ENCODE measurements at places on chromosomes 16 and 17.

DNA sequence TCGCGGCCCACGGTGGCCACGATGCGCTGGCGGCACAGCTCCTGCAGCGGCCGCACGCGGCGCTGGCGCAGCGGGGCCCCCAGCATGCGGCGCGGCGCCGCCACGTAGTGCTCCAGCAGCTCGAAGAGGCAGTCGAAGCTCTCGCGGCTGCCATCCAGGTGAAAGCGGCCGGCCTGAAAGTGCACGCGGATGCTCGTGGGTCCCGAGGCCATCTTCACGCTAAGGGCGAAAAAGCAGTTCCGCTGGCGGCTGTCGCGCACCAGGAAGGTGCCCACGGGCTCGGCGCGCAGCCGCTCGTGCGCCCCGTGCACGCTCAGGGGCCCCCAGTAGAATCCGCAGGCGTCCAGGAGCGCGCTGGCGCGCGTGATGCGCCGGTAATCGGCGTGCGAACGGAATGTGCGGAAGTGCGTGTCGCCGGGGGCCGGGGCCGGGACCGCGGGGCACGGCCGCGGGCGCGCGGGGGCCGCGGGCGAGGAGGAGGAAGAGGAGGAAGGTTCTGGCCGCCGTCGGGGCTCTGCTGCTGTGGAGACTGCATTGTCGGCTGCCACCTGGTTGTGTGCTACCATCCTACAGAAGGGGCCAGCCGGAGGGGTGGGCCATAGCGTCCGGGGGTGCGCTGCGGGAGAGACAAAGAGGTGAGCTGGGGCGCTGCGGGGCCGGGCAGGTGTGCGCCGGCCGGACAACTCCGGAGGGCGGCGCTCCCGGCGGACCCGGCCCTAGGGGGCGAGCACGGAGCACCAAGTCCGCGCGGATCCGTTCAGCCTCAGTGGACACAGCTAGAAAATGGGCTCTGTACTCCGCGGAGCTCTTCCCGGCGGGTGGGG, 879 bp downstream of the SOCS1 start:
- peak; percentile 36 for DNase-seq

GRCh38 chr17:38322156-38322779, 21.5 kb downstream of the GPR179 start:
- DNase-seq: peak; percentile 52

GRCh38 chr17:55664287-55664686, 58.4 kb downstream of the TMEM100 start:
- DNase-seq: no peak

- DNase-seq: no peak
These were observed 42.3 kb upstream of the NKD1 start for GRCh38 chr16:50505714-50506542.

- DNase-seq: no peak
These were observed 7.3 kb downstream of the ENDOV start for GRCh38 chr17:80422276-80422675.

DNA sequence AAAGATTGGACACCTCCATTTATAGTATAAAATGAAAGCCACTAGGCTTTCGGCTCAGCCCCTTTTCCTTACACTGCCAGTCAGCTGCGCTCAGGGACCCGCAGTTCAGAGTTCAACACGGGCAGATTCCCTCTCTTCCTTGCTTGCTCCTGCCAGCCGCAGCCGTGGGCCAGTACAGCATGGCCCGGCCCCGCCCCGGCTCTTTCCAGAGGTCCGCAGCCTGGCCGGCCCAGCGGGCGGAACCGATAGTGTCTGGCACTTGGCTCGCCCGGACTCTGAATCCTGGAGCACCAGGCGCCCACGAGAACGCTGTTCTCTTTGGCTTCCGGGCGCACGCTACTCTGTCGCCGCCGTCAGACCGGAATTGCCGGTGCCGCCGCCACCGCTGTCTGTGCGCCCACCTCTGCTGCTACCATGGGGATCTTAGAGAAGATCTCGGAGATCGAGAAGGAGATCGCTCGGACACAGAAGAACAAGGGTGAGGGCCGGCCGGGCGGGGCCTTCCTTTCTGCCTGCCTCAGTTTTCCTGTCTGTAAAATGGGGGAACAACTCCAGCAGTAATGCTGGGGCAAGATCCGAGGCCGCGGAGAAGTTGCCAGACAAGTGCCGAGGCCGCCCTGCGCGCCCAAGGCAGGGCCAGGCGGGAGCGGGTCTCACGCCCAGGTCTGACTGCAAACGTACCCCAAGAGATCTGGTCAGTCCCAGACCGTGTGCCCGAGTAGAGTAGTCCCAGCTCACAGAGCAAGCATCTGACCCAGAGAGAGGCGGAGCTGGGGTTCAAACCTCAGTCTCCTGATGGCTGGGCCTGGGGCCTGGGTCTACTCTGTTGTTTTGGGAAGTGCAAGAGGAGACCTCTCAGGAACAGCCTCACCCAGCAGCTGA, at the start of gene DRG2:
TSS of gene DRG2 (plus strand) at position 339 of the 882 bp plus-strand sequence. CDS start at position 415, 76 bp downstream.
- peak; percentile 89 for DNase-seq

- no peak for DNase-seq
These were observed 142.9 kb upstream of the CACNG3 start for GRCh38 chr16:24113115-24113745.

DNA sequence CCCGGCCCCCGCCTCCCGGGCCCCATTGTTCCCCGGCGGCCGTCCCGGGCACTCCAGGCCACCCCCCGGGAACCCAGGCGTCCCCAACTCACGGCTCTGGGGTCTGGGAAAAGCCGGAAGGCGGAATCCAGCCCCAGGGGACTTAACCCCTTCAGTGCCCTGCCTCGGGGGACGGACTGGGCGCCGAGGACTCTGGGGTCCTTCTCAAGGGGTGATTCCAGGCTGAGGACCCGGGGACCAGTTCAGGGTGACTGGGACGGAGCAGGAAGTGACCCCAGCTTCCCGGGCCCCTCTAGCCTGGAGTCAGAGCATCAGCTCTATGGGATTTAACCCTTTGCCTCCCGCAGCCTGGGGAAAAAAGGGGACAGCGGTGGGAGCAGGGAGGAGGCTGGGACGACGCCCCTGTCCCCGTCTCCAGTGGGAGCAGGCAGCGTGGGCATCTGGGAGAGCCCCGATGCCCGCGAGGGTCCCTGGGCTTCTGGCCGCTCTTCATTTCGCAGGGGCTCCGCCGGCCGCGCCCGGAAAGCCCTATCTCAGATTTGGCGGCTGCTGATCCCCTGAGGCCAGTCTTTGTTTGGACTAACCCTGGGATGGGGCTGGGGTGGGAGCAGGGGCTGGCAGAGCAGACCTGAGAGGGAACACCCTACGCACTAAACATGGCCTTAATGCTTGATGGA, at the start of gene ZNF629:
TSS of gene ZNF629 (minus strand) at position 270 of the 677 bp plus-strand sequence. CDS start 2,723 bp downstream, outside the sequence.
- peak; percentile 62 for DNase-seq

DNA sequence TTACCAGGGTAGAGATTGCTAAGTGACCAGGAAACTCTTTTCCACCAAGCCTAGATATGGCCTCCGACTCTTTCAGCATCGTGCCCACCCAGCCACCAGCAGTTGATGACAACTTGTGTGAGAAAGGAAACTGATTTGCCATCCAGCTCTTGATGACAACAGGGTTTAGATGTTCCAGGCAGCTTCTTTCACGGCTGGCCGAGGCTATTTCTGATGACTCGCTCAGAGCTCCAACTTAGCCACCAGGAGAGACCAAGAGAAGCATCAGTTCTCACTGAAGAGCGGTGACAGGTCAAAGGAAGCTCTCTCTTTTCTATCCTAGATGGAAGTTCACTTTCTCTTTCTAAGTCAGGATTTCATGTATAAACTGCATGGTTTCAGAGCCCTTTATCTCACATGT, 61.2 kb downstream of the MPHOSPH6 start:
- no peak for DNase-seq

- no peak for DNase-seq
These were observed 33.1 kb downstream of the TRPV2 start for GRCh38 chr17:16448490-16448889.

- no peak for DNase-seq
These were observed 196.3 kb downstream of the AXIN2 start for GRCh38 chr17:65365169-65365568.

GRCh38 chr17:80427366-80428282, 12.7 kb downstream of the ENDOV start:
- no peak for DNase-seq

DNA sequence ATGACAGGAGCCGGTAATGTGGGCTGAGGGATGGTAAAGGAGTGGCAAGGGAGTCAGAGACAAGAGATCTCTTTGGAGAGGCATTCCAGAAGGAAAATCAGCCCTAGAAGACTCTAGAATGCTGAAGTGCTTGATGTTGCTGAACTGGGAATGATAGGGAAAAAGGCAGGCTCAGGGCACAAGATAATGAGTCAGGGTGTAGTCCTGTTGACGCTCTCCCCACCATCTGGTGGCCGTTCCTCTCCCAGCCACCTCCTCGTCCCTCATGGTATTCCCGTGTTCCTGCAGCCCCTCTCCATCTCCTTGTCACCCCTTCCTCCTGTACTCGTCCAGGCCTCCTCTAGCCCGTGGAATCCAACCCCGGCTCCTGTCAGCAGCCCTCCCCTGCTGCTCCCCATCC, 11.1 kb upstream of the ALDOA start:
- no peak for DNase-seq

DNA sequence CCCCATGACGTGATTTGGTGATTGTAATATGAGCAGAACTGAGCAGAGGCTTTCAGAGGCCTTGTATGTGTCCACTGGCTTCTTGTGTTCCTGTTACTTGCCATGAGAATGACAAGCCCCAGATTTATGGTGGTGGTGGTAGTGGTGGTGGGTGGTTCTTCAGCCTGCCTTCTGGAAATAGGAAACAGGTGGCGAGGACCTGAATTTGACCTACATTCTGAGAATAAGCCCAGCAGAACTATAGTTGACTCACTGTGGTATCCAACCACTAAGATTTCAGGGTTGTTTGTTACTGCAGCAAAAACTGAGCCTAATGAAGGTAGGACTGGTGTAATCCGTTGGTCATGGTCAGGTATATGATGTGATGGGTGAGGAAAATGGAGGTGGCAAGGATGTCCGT, 93.0 kb downstream of the SHISA9 start:
- DNase-seq: no peak

DNA sequence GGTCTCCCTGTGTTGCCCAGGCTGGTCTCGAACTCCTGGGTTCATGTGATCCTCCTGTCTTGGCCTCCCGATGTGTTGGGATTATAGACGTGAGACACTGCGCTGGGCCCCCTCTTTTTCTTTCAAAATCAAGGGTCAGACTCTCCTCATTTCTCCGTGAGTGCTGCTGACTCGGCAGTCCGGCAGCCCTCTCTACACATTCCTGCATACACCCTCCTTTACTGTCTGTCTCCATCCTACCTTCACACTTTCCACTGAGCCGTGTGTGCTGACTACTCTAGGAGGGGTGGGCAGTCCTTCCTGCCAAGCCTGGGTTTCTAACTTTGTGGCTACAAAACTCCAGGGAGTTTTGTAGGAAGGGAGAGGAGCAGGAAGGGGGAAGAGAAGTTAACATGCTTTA, 195.2 kb downstream of the PARN start:
- no peak for DNase-seq

DNA sequence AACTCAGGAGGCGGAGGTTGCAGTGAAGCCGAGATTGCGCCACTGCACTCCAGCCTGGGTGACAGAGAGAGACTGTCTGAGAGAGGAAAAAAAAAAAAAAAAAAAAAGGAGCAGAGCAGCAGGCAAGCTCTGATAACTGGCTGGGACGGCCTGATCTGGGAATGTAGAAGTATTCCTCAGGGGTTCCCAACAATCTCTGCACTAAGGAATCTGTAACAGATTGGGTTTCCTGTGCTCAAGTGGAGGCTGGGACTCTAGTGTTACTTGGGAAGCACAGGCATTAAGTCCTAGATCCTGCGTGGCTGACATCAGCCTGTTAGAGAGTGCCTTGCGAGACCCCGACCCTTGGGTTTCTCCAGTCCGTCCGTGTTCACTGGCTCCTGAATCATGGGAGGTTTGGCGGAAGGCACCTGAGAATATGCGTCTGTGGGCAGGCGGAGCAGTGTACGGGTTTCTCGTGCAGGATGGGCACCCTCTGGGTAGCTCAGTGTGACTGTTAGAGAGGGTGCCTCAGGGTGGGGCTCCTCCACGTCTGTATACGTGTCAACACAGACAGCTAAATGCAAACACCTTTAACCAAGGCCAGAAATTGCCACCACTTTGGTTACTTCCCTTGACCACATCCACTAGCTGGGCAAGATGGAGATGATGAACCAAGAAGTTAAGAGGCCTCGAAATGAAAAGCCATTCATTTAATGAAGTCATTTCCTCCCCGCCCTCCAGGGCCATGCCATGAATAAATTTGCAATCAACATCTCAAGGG, 174.9 kb upstream of the RPL38 start:
- no peak for DNase-seq

DNA sequence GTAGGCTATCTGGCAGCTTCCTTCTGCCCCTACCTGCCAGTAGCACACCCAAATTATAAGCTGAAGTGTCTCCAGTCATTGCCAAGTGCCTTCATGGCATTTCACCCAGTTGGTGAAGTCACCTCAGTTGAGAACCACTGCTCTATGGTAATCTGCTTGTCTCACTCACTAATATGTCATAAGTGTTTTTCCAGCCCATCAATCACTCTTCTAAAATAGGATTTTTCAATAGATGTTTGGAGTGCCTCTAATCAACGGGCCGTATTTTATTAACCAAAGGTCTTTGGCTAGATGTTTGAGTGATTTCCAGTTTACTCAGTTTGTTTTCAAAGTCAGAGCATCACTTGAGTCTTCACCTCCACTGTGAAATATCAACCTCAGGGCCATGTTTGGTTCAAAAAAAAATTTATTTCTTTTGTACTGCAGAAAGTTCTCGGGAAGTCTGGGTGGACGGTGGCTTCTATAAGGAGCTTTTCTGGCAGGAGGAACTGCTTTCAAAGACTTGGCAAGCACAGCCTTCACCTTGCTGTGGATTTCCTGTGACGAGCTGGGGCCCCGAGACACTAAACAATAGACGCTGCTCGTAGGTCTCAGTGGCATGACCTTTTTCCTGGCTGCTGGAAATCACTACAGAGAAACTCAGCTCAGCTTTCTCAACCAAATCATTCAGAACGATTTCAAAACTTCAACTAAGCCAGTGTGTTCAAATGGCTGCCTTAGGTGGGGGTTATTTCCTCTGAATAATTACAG, 95.2 kb upstream of the FOXF1 start:
- no peak for DNase-seq

DNA sequence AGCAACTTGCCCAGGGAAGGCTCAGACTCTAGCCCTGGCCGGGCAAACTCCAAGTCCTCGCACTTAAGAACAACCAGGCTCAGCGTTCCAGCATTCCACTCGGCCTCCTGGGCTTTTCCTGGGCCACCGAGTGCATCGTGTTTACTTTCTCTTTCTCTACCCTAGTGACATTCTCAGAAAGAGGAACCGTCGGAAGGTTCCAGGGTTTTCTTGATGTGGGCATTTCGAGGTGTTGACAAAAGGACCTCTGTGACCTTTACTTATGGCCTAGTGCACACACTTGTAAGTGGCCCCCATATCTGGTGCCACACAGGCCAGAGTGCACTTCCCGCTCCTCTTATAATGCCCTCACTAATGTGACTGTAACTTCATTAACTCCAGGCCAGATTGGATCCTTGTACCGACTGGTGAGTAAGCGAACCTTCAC, 3.1 kb upstream of the BANP start:
- no peak for DNase-seq

DNA sequence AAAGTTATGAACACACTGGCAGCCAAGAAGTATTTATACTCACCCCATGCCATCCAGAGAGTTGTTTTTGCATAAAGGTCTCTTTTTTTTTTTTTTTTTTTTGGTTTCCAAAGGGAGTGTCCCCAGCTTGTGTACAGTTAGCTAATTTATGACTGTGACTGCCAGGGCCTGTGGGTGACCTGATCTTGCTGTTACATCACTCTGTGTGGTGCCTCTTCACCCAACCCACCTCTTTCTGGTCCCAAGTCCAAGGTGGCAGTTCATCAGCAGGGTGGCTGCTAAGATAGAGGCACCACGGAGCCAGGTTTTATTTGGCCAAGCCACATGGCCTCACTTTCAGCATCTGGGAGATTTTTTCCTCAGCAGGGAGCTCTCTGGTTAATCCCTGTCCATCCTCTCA, at the start of gene NOS2:
TSS of gene NOS2 (minus strand) at position 8 of the 400 bp plus-strand sequence. CDS start 1,720 bp downstream, outside the sequence.
- DNase-seq: no peak
